ENCODE measurements at places on chromosomes 2 and 18. TPM values are rescaled to one million over a fixed set of nuclear protein-coding genes. Genes with fewer than 3 reads are reported as not detected.

Gene CFAP65
- 0.21 TPM for total RNA-seq

Gene KCNJ13
- total RNA-seq = not detected

Gene CEBPZOS
- 40.7 TPM for total RNA-seq

Gene NTSR2
- total RNA-seq = not detected

Gene AFF3
- not detected for total RNA-seq

Gene IL1RL1
- total RNA-seq = 0.56 TPM

Gene SLC19A3
- 2.3 TPM for total RNA-seq

Gene SERPINB2
- 0.07 TPM for total RNA-seq

Gene TTR
- total RNA-seq = not detected

Gene KYNU
- total RNA-seq = 276 TPM

Gene TEKT4
- total RNA-seq = not detected

Gene ABCG5
- not detected for total RNA-seq

Gene PFN4
- 1.6 TPM for total RNA-seq

Gene ATP8B1
- total RNA-seq = 6.2 TPM

Gene ST8SIA5
- not detected for total RNA-seq

Gene CYP26B1
- total RNA-seq = 12.8 TPM

Gene DIS3L2
- total RNA-seq = 12.3 TPM

Gene TRIM54
- total RNA-seq = 0.72 TPM

Gene PLEK
- total RNA-seq = 0.06 TPM

Gene CAPN14
- total RNA-seq = not detected

Gene COBLL1
- total RNA-seq = 4.5 TPM

Gene RNF144A
- 10.0 TPM for total RNA-seq

Gene CHST9
- total RNA-seq = not detected

All from A549 treated with GW870086 at 1 μM for 4 hours (cell line).